ENCODE measurements at places on chromosomes 4 and X.

DNA sequence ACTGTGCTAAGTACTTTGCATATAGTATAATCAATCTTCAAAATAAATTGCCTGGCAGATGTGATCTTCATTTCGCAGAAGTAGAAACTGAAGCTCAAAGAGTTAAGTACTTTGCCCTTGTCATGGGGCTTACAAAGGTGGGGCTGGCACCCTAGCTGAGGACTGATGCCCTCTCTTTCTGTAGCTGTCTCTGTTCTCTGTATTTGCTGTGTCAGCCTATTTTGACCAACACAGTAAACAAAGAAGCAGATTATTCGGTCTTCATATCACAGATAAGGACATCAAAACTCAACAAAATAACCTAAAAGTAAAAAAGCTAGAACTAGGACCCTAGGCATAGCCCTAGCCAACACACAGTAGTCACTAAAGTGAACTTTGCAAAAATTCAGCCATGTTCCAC lies 570.5 kb upstream of the TENM3 start:
- DNase-seq, result no peak

GRCh38 chrX:24259544-24260240 lies 54.2 kb downstream of the SUPT20HL2 start:
- DNase-seq, result no peak

DNA sequence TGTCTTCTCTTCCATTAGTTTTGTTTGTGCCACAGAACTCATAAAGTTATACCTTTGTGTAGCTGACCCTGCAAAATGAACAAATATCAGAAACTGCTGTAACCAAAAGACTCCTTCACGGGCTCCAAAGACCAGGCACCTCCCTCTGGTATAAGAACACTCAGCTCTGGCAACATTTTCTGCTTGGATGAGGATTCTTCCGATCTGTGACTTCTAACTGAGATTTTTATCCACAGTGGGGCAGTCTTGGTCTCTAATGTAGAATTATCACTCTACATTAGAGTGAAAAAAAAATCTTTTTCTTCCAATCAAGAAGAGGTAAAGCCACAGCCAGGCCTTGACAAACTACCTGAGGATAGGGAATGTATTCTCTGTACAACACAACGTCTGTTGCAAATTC lies 38.5 kb upstream of the PRSS48 start:
- DNase-seq, result no peak

- no peak for DNase-seq
Measured at GRCh38 chr4:37908488-37909331, 17.8 kb downstream of the TBC1D1 start.

- DNase-seq, result no peak
Measured at GRCh38 chr4:151715881-151716280, 44.9 kb downstream of the GATB start.

GRCh38 chr4:100926039-100926717 lies 408.4 kb upstream of the EMCN start:
- no peak for DNase-seq

- no peak for DNase-seq
Measured at GRCh38 chr4:189084671-189085070, 856.0 kb upstream of the FRG1 start.

- no peak for DNase-seq
Measured at GRCh38 chrX:125681058-125681457, 361.4 kb downstream of the TEX13C start.

- no peak for DNase-seq
Measured at GRCh38 chr4:159455675-159456237, 352.9 kb downstream of the RAPGEF2 start.

DNA sequence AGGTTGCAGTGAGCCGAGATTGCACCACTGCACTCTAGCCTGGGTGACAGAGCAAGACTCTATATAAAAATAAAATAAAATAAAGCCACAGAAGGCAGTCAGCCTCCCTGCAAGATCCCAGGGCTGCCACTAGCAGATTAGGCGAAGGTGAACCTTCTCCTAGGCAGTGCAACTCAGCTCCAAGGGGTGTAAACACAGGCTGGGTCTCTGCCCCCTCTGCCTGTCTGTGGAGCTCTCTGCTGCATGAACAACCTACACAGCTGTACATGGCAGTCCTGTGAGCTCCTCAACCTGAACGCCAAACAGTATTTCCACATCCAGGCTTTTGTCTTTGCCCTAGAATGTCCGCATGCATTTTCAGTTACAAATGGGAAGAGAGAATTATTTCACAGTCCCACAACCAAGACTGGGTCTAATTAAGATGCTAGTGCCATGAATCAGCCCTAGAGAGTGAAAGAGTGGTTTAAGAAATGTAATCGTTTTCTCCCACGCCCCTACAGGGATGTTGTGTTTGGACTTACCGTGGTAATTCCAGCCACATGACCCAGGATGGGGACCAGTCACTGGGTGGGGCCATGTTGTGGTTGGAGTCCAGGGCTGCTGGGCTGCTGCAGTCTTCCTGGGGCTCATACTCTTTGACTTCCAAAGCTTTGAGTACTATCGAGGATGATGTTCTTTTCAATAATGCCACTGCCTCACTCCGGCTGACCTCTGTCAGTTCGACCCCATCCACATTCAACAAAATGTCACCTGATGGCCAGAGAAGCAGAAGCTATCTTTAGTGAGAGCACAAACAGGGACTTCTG lies 99.0 kb downstream of the FIP1L1 start:
- DNase-seq, result no peak

- DNase-seq, result no peak
Measured at GRCh38 chr4:148061795-148062194, 329.9 kb downstream of the ARHGAP10 start.
